ENCODE measurements at places on chromosomes 12 and 14.

DNA sequence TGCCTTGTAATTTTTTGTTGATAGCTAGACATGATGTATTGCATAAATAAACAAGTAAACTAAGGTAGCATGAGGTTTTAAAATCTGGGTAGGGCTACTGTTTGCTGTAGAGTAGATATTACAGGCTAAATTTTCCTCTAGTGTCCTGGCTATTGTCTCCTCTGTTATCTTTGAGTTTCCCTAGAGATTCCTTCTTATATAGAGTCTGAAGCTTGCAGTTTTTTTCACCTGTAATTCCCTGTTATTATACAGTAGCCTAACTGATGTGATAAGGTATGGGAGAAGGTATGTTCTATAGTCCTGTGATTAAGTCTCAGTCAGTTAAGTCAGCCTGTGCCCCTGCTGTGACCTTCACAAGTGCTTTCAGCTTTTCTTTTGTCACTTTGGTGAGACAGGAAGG is 9.5 kb downstream of the ETFBKMT start:
- no peak for DNase-seq

GRCh38 chr12:99495799-99496198 is 151.8 kb upstream of the GARIN6 start:
- no peak for DNase-seq

- DNase-seq, result no peak
Measured at GRCh38 chr12:2080604-2081003, 27.8 kb downstream of the CACNA1C start.

DNA sequence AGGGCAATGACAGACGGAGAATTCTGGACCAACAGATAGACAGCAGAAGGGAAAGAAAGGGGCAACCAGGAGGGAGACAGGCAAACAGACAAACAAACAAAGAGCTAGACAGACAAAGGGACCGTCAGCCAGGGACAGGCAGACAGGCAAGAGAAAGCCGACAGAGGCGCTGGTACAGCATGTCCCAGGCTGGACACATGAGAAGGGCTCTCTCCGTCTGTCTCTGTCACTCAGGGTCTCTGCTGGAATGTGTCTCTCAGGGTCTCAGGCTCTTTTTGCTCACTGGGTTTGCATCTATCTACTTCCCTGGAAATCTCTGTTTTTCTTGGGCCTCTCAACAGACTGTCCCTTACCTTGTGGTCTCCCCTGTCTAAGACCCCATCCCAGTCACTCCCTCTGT is 8.2 kb upstream of the SMUG1 start:
- no peak for DNase-seq

- no peak for DNase-seq
Measured at GRCh38 chr14:106877517-106877916, 1351.1 kb downstream of the TMEM121 start.

- no peak for DNase-seq
Measured at GRCh38 chr14:24353559-24354481, 14.0 kb upstream of the RIPK3 start.

DNA sequence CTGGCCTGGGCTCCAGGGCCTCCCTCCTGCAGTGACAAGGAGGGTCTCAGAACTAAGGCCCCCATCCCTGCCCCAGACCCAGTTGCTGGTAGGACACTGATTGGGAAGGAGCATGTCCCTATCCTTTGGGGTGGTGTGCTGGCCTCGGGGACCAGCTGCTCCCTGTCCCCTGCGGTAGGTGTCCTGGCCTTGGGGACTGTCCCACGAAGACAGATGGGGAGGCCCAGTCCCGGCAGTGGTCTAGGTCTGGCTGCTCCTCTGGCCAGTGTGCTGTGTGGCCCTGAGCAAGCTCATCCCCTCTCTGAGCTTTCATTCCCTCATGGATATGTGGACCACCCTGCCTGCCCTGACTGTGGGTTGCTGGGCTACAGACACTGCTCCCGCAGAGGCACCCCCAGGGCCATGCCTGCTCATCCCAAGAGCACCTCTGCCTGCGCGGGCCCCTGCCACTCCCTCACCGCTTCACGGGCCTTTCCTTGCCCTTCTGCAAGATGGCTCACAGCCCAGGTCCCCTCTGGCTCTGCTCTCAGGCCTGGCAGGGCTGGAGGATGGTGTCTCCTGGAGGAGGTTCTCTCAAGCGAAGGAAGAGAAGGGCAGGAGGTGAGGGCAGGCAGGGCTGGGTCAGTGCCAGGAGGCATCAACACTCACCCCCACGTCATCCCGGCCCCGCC is 12.5 kb downstream of the AHNAK2 start:
- DNase-seq, result no peak

- DNase-seq, result no peak
Measured at GRCh38 chr12:52874573-52875435, 26.0 kb upstream of the KRT78 start.

DNA sequence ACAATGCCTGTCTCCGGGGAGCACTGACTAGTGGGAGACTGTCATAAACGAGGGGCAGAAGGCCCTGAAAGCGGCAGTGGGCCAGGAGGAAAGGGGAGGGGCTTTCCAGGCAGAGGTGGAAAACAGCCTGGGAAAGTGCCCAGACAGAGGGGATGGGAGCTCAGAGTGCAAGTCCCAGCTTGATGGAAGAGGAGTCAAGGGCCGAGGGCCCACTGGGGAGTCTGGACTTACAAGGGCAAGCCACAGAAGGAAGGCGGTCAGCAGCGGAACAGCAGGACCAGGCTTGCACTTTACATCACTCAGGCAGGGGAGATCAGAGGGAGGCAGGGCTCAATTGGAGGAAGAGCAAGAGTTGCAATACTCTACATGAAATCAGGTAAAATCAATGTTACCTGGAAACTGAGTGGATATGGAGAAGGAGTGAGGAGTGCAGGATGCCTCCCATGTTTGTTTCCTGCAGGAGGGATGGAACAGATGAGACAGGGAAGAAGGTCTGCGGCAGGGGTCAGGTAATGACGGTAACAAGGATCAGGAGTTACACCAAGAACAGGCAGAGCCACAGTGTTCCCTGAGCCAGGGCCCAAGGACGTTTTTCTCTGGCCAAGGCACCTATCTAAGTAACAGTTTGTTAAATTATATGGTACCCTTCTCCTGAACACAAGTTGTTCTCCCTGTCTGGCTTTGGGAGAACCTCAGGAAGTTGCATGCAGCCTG is 23.8 kb downstream of the PXN start:
- no peak for DNase-seq

GRCh38 chr14:45891417-45892080 is 638.5 kb upstream of the MIS18BP1 start:
- no peak for DNase-seq

GRCh38 chr12:126770188-126770587 is 1496.8 kb upstream of the TMEM132C start:
- DNase-seq, result no peak

GRCh38 chr14:104115131-104115600 is 23.2 kb upstream of the KIF26A start:
- no peak for DNase-seq

- no peak for DNase-seq
Measured at GRCh38 chr12:64389154-64389553, 1.4 kb downstream of the C12orf56 start.

- DNase-seq, result no peak
Measured at GRCh38 chr12:127360580-127360979, 906.4 kb upstream of the TMEM132C start.

DNA sequence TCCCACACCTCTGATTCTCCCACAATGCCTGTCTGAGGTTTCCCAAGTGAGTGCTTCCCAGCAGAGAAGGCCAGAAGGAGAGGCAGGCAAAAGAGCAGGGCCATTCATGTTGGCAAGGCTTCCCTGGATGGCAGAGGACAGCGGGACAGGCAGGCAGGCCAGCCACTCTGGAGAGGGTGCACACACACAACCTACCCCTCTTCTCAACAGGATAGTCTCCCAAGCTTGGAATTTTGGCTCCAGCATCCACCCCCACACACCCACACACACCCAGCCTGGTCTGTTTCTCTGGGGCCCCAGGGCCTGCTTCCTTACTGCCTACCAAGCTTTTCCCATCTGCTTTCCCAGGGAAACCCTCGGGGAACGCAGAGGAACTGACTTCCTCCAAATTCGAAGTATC is 15.4 kb upstream of the RACGAP1 start:
- no peak for DNase-seq

- no peak for DNase-seq
Measured at GRCh38 chr12:71948390-71948789, 9.7 kb downstream of the TPH2 start.

GRCh38 chr14:95956601-95957460 is 80.2 kb downstream of the TUNAR start:
- no peak for DNase-seq

GRCh38 chr12:56840922-56841321 is 77.8 kb downstream of the HSD17B6 start:
- no peak for DNase-seq

GRCh38 chr14:64703395-64704142 is 655 bp upstream of the PLEKHG3 start:
- no peak for DNase-seq

DNA sequence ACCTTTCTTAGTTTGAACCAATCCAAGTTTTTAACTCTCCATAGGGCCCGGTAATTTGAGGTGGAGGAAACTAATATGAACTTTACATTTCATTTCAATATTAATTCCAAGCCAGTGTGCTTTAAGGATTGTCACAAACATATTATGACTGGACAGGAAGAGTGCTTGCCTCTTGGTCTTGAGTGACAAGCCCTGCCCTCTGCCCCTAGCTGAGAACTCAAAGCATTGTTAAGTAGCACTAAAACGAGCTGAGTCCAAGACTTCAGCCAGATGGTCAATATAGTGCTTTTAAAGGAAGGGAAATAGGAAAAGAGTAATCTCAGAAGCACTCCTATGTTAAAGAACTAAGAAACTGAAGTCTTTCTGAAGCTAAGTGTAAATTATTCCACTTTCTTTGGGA is 17.1 kb downstream of the TRMT5 start:
- no peak for DNase-seq

- DNase-seq, result no peak
Measured at GRCh38 chr12:124357616-124358015, 62.7 kb downstream of the RFLNA start.

GRCh38 chr14:52055167-52055566 is 13.7 kb downstream of the NID2 start:
- no peak for DNase-seq

DNA sequence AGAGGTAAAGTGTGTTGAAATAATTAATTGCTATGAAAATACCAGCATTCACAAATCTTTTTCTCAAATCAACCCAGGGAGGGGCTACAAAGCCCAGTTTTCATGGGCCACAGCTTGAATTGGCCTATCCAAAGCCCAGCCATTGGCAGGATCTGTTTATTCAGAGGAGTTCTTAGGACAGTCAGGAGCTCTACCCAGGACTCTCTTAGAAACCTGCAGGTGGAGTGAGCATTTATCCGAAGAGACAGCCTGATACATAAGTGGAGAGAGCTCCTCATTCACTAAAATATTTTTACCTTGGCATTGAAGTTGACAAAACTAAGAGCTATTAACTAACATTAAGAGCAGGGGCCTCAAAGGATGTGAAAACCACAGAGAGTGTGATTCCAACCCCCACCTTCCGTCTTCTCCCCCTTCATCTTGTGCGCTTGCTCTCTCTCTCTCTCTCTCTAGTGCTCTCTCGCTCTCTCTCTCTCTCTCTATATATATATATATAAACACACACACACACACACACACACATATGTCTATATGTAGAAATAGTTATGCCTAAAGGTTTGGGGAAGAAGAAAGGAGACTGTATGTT is 315.5 kb downstream of the SNAPC1 start:
- DNase-seq, result no peak

DNA sequence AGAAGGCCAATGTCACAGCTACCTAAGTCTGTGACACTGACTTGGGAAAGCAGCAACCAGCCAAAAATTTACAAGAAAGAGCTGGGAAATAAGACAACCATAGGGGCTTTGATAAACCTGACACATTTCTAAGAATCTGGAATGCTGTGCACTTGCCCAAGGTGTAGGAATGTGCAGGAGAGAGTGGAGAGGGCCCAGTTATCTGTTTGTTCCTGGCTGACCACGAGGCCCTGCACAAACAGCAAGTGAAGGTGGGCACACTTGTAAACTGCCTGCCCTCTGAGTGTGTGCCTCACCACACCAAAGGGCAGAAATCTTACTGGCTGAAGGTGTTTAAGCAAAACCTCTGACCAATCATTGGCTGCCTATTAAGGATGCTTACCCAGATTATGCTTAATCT is 27.3 kb downstream of the DLK1 start:
- no peak for DNase-seq

GRCh38 chr12:119748497-119748896 is 80.6 kb downstream of the PRKAB1 start:
- no peak for DNase-seq

- DNase-seq, result no peak
Measured at GRCh38 chr14:34259996-34260395, 202.0 kb downstream of the SPTSSA start.

- DNase-seq, result no peak
Measured at GRCh38 chr14:97491697-97492096, 694.5 kb downstream of the VRK1 start.

DNA sequence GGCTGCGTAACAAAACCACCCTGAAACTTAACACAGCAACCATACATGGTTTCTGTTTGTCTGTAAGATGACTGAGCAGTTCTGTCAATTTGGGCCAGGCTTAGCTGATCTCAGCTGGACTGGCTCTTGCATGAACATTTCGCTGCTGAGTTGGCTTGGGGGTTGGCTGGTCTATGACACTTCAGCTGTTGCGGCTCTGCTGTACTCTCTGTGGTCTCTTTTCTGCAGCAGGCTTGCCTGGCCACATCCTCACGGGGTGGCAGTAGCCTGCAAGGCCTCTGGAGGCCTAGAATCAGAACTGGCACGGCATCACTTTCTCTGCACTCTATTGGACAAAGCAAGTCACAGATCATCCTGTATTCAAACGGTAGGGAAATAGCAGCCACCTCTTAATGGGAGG is 216.2 kb downstream of the BCL11B start:
- no peak for DNase-seq

- no peak for DNase-seq
Measured at GRCh38 chr12:27817766-27818165, 37.7 kb upstream of the MANSC4 start.

- no peak for DNase-seq
Measured at GRCh38 chr12:97235102-97235501, 227.5 kb upstream of the RMST start.

DNA sequence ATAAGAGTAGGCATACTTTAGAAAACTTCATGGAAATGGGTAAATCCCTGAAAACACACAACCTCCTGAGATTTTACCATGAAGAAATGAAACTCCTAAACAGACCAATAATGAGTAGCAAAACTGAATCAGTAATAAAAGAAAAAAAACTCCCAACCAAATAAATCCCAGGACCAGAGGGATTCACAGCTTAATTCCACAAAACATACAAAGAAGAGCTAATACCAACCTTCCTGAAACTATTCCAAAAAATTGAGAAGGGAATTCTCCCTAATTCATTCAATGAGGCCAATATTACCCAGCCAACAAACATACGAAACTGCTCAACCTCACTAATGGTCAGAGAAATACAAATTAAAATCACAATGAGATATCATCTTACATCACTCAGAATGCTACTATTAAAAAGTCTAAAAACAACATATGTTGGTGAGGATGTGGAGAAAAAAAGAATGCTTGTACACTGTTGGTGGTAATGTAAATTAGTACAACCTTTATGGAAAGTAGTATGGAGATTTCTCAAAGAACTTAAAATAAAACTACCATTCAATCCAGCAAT is 97.3 kb upstream of the ST8SIA1 start:
- no peak for DNase-seq

Data from Panc1 (cell line).